ENCODE measurements at places on chromosomes 2 and 18. TPM values are rescaled to one million over a fixed set of nuclear protein-coding genes. Genes with fewer than 3 reads are reported as not detected.

The TUBA3D gene
- total RNA-seq, result not detected

DNA sequence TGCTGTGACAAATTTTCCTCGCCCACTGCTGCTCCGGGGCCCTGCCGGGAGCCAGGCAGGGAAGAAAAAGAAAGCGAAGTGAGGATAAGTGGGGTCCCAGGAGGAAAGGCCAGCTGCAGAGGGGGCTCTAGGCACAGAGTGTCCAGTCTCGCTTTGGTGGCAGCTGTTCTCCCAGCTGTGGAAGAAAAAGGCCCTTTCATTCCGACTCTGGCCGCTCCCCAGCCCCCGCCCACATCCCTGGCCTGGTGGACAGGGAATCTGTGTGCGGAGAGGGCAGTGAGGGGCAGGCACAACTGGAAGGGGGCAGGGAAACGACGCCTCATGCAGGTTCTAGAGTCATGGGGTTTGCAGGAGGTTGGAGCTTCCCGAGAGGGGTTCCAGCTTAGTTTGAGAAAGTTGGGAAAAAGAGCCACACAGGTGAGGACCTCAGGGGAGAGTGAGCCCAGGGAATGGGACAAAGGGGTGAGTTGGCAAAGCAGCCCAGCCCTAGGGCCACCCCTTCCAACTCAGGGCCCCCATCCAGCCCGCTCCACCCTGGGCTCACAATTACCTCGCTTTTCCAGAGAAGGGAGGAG is 1.8 kb downstream of the RTKN start:
- peak overlapping the region; percentile 74 for H3K27ac ChIP-seq
- no peaks in the 10 kb centered on the region for H3K36me3 ChIP-seq
- peak overlapping the region; percentile 95 for H3K4me3 ChIP-seq

DNA sequence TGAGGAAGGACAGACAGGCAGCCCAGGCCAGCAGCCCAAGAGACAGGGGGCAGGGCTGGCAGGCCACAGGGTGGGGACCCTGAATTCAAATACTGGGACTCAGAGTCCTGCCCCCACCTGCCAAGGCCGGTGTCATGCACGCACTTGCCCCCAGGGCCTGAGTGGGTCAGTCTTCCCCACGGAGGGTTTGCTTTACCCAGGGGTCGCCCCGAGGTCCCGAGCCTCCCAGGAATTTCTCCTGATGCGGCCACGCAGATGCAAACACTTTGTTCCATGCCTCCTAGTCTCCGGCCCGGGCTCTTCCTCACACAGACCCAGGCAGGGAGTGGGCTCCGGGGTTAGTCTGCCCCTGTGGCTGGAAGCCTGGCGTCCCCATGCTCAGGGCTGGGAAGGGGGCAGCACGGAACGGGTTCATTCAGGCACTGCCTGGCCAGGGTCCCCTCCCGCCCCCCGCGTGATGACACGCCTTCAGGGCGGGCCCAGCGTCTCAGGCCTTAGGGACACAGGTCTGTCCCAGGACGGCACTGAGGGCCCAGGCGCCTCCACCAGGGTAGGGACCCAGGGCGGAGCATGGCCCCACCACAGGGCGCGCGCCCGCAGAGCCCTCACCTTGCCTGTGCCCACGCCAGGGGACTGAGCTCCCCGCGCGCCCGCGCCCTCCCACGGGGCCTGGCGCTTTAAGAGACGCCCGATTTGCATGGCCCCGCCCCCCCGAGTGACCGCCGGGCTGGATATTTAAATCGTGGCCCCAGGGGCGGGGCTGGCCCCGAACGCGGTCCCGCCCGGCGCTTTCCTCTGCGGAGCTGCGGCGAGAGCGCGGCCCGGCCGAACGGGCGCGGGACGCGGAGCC is at the start of gene SNED1:
Gene SNED1 (plus strand): TSS at position 763 of the 850 bp plus-strand sequence. CDS start 220 bp downstream, outside the sequence.
- no peaks in the 10 kb centered on the region for H3K36me3 ChIP-seq
- peaks cover 2% of the 10 kb centered on the region for H3K27me3 ChIP-seq
- H3K4me1 ChIP-seq, result no peaks in the 10 kb centered on the region
- peak within 1 kb of the TSS; percentile 43 for H3K4me3 ChIP-seq
- DNase-seq, result peak; percentile 34

GRCh38 chr2:173979751-173980351 is 14.7 kb upstream of the SP3 start:
- no peak overlapping the region for H3K27ac ChIP-seq
- H3K27me3 ChIP-seq, result no peaks in the 10 kb centered on the region
- 0 out of 2 replicates have a peak, but pooled peaks cover 2% of the 10 kb centered on the region for H3K36me3 ChIP-seq
- peaks cover 42% of the 10 kb centered on the region for H3K4me1 ChIP-seq

DNA sequence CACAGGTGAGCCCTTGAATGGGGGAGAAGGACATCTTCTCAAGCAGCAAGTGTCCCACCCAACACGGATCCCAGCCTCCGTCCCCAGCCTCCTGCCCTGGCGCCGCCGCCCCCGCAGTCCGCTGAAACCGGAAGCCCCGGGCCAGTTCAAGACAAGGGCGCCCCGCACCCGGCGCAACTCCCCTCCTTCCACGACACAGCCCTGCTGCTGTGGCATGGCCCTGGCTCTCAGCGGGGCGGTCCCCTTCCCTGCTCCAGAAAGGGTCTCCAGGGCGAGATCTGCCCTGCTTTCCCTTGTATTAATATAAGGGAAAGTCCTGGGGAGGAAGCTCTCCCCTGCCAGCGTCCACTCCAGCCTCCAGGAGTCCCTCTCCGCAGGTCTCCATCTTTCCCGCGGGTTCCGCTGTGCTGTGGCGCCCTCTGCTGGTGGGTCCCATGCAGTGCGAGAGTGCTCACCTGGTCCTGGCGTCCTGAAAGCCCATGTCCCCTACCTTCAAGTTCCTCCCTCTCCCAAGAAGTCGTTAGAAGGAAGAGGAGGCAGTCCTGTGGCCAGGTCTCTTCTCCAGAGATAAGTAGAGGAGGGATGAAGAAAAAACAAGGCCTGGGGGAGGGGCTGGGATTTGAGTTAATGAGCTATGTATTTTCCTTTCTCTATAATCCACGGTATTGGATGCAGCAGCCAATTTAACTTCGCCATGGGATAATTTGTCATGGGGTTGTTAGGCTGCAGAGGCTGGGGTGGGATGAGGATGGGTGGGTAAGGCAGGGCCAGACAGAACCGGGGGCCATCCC is 176.0 kb downstream of the SMAD2 start:
- no peak for DNase-seq
- no peak overlapping the region for H3K27ac ChIP-seq
- H3K4me1 ChIP-seq, result no peaks in the 10 kb centered on the region
- no peaks in the 10 kb centered on the region for H3K36me3 ChIP-seq

GRCh38 chr18:63312019-63312409 is 7.6 kb downstream of the BCL2 start:
- peaks cover 4% of the 10 kb centered on the region for H3K4me1 ChIP-seq
- no peak overlapping the region for H3K4me3 ChIP-seq
- H3K36me3 ChIP-seq, result no peaks in the 10 kb centered on the region
- H3K27me3 ChIP-seq, result peaks cover 40% of the 10 kb centered on the region
- no peak for DNase-seq
- H3K27ac ChIP-seq, result no peak overlapping the region

The BUB1 gene
- 16.0 TPM for total RNA-seq

The TPO gene
- total RNA-seq, result not detected

DNA sequence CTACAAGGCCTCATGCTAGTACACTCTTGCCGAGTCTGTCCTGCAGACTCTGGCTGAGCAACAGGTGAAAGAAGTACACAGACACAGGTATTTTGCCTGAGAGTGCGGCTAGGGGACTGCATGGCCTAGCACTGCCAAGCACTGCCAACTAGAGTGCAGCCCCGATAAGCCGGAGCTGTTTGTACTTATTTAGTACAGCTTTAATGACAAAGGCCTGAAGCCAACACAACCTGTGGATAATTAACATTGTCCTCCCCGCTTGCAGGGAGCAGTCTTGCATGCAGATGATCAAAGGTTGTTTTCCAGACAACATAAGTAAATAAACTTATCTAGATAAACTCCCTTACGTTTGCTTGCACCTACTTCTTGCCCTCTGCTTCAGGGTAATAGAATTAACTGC is 63.7 kb upstream of the MMADHC start:
- H3K4me3 ChIP-seq, result no peak overlapping the region
- H3K27ac ChIP-seq, result no peak overlapping the region
- peaks cover 57% of the 10 kb centered on the region for H3K4me1 ChIP-seq
- no peaks in the 10 kb centered on the region for H3K27me3 ChIP-seq
- no peak for DNase-seq

All from HFFc6 (cell line).